Bronchus fibroblast of lung (primary cell): ENCODE measurements at places on chromosomes 3 and 15. TPM values are rescaled to one million over a fixed set of nuclear protein-coding genes. Genes with fewer than 3 reads are reported as not detected.

Gene NOX5
- 0.15 TPM in 1 of 2 replicates, not detected in the other for total RNA-seq

Gene SPRED1
- total RNA-seq = 12.2 and 14.0 TPM in 2 replicates

Gene SELENOK
- total RNA-seq = 21.2 and 21.6 TPM in 2 replicates

Gene BNC1
- total RNA-seq = 7.1 and 8.5 TPM in 2 replicates

Gene CDCP1
- total RNA-seq = 22.1 and 23.2 TPM in 2 replicates

Gene UBAP1L
- total RNA-seq = under 0.01 and 0.30 TPM in 2 replicates

Gene SUMF1
- total RNA-seq = 41.7 and 49.2 TPM in 2 replicates

Gene GHRL
- not detected in 2 replicates for total RNA-seq

Gene GLDN
- 0.30 and 0.34 TPM in 2 replicates for total RNA-seq

Gene CHRM5
- not detected in 2 replicates for total RNA-seq

Gene FAM107A
- total RNA-seq = 1.3 TPM in 2 replicates

Gene ADAMTSL3
- total RNA-seq = 1.0 TPM in 1 of 2 replicates, not detected in the other

Gene RYR3
- not detected in 2 replicates for total RNA-seq
